ENCODE measurements at places on chromosomes 3 and 15.
A peak's percentile ranks its signal among the peaks of the same experiment; 100 is the strongest.

DNA sequence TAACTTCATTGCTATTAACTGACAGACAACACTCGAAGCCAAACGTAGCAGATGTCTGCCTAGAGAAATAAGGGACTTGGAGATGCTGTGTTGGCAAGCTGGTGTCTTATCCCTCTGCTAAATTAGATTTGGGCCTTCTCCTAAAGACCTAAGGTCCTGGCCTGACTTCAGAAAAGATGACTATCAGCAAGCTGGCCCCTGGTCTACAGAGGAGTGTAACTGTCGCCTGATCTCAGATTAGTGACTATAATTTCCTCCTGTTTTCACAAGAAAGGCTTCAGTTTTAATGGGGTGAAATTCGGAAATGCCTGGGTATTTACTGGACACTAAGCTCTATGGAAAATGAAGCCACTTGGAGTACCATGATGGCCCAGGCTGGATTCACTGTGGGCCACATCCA, 53.1 kb upstream of the SLC7A14 start:
- no peak for DNase-seq

DNA sequence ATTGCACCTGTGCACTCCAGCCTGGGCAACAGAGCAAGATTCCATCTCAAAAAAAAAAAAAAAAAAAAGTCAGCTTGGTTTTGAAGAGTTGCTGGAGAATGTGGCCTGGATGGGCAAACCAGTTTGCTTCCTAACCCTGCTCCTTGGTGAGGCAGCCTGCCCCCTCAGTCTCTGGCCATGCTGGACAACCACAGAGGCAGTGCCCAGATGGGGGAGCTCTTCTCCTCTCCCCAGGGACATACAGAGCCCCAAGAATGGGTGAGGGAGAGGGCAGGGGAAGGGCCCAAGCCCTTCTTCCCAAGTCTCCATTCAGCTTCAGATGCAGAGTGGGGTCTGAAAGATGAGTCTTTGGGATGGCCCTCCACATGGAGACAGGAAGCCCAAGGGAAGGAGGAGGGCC, 27.9 kb downstream of the CD276 start:
- DNase-seq, result no peak

DNA sequence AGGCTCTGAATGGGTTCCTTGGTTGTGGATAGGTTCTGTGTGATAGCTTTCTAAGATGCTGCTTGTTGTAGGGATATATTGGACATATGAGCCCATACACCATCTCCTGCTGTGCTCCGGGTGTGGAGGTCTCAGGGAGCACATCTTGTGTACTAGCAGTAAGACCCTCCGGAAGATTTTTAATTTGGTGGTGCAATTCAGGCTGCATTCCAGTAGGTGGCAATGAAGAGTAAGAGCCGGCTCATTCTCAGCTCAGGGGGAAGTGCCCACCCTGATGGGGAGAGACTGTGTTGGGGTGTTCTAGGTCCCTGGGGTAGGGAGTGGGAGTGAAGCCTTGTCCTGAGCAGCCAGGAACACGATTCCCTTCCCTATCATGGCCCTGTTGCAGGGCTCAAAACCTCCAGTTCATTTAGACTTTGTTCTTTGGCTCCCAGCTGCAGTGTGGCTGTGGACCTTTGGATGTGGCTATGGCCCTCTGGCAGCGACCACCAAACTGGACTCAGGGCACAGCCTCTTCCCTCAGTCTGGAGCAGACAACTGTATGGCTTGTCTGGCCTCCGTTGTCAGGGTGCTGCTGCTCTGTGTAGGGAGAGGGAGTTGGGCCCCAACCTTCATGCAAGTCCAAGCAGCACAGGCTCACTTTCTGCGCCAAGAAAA, 104.7 kb downstream of the UNC13C start:
- DNase-seq, result peak; percentile 12

DNA sequence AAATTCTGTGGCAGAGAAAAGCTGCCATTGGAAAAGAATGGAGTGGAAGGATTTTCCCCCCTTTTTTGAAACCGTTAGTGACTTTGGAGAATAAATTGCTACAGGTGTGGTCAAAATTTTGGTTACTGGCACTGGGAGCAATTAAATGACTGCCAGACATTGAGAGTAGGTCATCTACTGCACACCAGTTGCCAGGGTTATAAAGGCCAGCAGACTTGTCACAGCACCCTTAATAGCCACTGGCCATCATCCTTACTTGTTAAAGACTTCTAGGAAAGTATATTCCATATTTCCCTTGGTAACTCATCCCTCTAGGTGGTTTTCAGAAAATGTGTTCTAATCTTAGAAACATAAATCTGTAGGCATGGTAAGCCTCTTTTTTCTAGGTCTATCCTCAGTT, 8.0 kb downstream of the PIK3CA start:
- no peak for DNase-seq

DNA sequence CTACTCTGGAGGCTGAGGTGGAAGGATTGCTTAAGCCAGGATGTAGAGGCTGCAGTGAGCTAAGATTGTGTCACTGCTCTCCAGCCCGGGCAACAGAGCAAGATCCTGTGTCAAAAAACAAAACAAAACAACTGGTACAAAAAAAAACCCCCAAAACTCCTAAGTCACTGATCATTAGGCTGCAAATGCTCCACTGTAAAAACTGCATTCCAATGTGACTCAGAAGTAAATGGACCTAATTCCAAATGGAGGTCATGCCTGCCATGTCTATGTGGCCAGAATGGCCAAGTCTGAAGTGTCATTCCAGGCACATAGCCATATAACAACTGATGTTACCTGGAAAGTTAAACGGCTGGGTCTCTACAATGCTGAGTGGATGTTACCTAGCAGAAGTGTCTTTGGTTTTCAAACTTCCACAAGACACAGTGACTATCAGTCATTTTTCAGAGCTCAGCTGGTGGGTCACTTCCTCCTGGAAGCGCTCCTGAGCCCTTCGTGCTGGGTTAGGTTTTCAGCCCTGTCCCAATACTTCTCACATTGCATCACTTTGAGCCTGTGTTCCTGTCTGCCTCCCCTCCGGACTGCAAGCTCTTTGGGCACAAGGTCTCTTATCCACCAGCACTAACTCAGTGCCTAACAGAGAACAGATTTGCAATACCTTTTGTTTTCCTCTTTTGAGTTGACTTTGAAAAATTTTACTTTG, 10.6 kb downstream of the FSTL1 start:
- no peak for DNase-seq

GRCh38 chr3:51340013-51340829, 44.9 kb upstream of the MANF start:
- DNase-seq, result no peak

- no peak for DNase-seq
Observed at GRCh38 chr3:31234145-31234544, 298.6 kb upstream of the STT3B start.

DNA sequence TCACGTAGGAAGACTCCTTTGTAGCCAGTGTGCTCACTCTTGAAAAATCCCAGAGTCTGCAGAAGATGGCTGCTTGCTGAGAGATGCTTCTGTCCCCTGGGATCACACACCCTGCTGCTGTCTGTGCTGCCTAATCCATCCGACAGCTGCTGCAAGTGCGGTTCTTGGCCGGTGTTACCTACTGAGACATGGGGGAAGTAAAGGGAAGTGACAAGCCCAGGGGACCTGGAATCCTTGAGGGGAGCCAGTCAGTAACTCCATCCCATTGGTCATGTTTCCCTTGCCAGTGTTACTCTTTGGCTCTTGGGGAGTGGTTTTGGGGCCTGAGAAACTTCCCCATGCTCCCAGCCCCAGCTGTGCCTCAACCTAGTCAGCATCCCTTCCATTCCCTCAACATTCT, 8.3 kb upstream of the CPNE9 start:
- peak; percentile 60 for DNase-seq

DNA sequence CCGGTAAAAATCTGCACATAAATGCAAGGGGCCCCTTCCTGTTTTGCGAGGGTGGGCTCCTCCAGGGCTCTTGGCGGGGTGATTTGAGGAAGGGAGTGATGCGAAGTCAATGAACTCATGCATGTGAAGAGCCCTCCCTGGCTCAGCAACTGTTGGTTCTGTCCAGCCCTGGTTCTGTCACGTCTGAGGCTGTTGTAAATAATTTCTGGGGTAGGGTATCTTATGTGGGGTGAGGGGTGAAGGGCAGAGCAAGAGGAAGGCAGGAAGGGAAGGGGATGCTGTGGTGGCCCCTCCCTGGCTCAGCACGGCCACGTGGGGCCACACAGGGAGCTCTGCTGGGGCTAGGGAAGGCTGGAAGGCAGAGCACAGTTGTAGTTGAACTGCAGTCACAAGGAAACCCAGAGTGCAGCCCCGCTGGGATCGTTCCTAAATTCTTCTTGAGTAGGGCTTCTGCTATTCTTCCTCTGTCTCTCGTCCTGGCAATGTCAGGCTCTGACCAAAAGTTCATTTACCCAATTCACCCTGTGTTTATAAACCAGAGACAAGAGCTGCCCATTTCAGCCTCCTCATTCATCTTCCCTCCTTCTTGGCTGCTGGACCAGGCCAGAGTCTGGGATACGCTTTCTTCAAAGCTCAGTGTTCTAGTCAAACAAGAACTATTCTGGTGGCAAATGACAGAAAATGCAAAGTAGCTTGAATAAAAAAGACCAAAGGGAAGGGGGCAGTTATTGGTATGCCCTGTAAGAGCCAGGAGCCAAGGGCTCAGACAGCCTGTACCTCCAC, 14.8 kb upstream of the TOPBP1 start:
- DNase-seq, result no peak

- no peak for DNase-seq
Observed at GRCh38 chr15:23083115-23083514, 43.7 kb upstream of the TUBGCP5 start.

DNA sequence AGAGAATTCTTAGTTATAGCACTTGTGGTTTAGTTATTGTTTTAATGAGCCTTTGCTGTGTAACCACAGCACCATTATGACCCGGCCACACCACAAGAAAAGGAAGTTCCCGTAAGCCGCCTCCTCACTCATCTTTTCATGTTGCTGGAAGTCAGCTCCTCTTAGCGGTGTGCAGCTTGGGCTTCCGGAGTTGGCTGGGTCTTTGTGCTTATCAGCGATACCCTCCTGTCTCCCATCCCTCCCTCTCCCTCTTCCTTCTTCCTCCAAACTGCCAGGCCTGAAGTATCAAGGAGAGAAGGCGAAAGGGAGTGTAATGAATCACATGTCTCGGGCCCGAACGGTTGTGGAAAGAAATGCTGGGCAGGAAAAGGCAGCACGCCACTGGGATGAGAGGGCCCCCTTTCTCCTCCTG, 353.5 kb downstream of the MCTP2 start:
- no peak for DNase-seq

DNA sequence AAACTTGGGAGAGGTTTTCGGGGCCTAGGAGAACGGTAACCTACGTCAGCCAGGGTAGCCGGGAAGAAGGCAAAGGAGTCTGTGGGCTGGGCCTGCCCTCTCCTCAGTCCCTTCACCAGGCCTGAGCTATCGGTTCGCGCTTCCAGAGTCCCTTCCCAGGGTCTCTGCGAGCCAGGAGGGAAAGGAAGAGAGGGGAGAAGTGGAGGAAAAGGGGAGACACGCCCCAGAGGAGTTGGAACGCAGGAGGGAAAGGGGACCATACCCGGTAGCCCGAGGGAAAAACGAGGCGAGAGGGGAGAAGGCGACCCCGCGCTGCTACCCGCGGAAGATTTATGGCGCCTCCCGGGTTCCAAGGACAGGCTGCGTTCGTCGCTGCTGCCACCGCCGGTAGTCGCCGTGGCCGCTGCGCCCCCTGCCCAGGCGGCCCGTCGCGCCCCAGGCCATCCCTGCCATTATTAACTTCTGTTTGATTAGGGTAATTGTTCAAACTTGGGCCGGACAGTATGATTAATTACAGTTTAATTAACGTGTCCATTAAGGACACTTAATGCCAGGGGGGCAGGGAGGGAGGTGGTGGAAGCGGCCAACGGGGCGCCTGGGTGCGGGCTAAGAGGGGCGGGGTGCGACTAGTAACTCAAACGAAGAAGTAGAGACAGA, 3.4 kb upstream of the SKOR1 start:
- no peak for DNase-seq

DNA sequence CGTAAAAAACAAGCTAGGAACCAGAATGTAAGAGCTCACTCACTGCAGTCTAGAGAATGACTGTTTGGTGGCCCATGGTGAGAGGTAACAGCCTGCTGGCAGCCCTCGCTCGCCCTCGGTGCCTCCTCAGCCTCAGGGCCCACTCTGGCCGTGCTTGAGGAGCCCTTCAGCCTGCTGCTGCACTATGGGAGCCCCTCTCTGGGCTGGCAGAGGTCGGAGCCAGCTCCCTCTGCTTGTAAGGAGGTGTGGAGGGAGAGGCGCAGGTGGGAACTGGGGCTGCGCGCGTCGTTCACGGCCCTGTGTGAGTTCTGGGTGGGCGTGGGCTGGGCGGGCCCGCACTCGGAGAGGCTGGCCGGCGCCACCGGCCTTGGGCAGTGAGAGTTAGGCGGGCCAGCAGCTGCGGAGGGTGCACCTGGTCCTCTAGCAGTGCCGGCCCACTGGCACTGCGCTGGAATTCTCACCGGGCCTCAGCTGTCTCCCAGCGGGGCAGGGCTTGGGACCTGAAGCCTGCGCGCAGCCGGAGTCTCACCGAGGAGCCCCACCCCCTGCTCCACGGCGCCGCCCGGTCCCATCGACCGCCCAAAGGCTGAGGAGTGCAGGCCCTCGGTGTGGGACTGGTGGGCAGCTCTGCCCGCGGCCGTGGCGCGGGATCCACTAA, 420.6 kb downstream of the RBMS3 start:
- no peak for DNase-seq

GRCh38 chr3:144754076-144754783, 782.6 kb downstream of the DIPK2A start:
- no peak for DNase-seq
